Stimulated activated CD8-positive, alpha-beta memory T cell treated with anti-CD3 and anti-CD28 coated beads, Interleukin-15, amount 100 ng/mL, for 48 hours (primary cell): ENCODE measurements at places on chromosomes 6 and 20.

DNA sequence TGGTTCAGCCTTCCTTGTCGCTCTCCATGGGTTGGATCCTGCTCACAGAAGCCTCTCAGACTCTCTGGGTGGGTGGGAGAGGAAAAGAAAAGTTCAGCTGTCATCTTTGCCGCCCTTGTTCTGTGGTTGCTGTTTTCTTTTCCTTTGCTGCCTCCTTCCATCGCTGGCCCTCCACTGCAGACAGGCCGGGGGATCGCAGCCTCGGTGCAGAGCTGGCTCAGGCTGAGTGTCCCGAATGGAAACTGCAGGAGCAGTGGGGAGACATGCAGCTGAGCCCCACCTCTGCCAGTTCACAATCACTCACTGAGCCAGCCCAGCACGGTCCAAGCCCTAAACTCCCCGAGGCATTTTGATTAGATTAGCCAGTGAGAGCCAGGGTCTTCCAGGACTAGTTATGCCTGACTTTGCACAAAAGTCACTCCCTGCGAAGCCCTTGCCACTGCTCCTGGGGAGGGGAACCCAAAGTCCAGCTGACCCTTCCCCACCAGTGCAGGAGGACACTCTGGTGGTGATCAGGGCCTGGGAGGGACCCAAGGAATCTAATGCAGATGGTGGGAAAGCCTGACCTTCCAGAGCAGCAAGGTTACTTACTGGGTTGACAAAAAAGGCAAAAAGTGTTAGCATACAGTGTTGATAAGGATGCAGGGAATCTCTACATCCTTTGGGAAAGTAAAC, 14.0 kb downstream of the NRN1 start:
- DNase-seq: no peak

DNA sequence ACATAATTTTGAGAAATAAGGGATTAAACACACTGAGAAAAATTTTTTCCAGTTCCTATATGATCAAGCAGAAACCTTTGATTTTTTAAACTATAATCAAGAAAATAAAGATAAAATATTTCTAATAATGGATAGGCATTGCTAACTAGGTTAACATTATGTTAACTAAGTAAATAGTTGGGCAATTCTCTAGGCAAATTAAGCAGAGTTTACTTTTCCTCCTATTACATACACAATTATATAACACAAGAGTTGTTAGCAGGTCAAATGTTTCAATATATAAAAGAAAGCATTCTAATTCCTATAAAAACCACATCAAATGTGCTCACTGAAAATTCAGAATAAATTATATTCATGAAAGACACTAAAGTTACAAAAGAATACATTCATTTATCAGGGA, 191.7 kb downstream of the GMDS start:
- DNase-seq: no peak

DNA sequence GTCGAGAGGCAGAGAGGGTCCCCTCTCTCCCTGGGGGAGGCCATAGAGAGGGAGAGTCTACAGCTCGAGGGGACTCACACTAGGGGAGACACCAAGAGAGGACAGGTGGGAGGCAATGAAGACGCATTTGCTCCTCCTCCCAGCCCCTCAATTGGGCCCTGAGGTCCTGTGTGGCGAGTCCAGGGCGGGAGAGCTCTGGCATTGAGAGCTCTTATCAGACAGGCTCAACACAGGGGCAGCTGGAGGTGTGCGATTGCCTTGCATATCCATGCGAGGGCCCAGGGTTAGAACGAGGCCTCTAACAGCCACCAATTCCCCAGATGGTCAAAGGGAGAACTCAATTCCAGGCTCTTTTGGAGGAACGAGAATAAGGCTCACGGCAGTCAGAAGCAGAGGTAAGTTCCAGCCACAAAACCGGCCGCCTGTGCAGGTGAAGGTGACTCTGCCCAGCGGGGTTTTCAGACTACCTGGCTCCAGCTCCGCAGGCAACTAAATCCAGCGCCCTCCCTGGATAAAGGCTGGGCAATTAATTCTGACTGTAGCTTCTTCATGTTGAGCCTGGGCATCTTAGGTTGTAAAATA, 94.0 kb upstream of the MPC1 start:
- no peak for DNase-seq

DNA sequence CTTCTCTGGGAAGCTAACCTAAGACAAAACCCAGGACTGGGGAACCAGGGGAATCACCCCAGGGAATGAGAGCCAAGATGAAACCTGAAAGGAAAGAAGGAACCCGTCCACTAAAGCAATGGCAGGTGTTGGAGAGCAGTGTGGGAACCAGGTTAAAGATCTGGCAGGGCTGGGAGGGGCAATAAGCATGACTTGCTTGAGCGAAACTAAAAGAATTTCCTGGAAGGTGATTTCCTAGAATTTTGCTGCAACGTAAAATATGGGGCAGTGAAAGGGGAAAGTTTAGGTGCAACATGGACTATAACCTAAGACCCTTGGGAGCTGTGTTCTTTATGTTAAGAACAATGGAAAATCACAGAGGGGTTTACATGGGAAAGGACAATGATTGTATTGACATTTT, 126.2 kb upstream of the SSTR4 start:
- no peak for DNase-seq

GRCh38 chr20:17878069-17878911, 90.3 kb downstream of the SNX5 start:
- no peak for DNase-seq

GRCh38 chr6:147204843-147205311, 660 bp downstream of the STXBP5 start:
- DNase-seq: no peak
